ENCODE measurements at places on chromosomes 3 and 15. TPM values are rescaled to one million over a fixed set of nuclear protein-coding genes. Genes with fewer than 3 reads are reported as not detected.

The DNAH12 gene
- total RNA-seq = 0.02 TPM

The STRIT1 gene
- total RNA-seq = not detected

The ESYT3 gene
- 0.59 TPM for total RNA-seq

The TPM1 gene
- total RNA-seq = 614 TPM

The LRRC2 gene
- total RNA-seq = not detected

The CGNL1 gene
- 4.0 TPM for total RNA-seq

The OIP5 gene
- 80.9 TPM for total RNA-seq

The HRH1 gene
- total RNA-seq = 0.09 TPM

The SUSD5 gene
- 3.1 TPM for total RNA-seq

The GPR15 gene
- total RNA-seq = not detected

The TRNT1 gene
- total RNA-seq = 26.5 TPM

The CAND2 gene
- total RNA-seq = 2.4 TPM

The ZDHHC23 gene
- total RNA-seq = 2.4 TPM

The CISH gene
- 0.32 TPM for total RNA-seq

The GOLGA6L4 gene
- 0.19 TPM for total RNA-seq

The PTH1R gene
- total RNA-seq = not detected

The FGF7 gene
- not detected for total RNA-seq

The PAK6 gene
- total RNA-seq = 0.90 TPM

The TRPM1 gene
- total RNA-seq = not detected

The CX3CR1 gene
- not detected for total RNA-seq

The SLC12A1 gene
- total RNA-seq = not detected

The ATP10A gene
- 0.59 TPM for total RNA-seq

The ZNF620 gene
- total RNA-seq = 23.6 TPM

The ZNF385D gene
- 1.9 TPM for total RNA-seq

The ISG20 gene
- total RNA-seq = 0.56 TPM

The BFSP2 gene
- total RNA-seq = not detected

The GOLGA6B gene
- not detected for total RNA-seq

The C3orf49 gene
- not detected for total RNA-seq
